ENCODE measurements at places on chromosomes 7 and 10.

GRCh38 chr10:129024046-129024445 lies 443.0 kb upstream of the MGMT start:
- no peak for DNase-seq

- DNase-seq = no peak
Observed at GRCh38 chr7:29397398-29397797, 166.2 kb upstream of the PRR15 start.

DNA sequence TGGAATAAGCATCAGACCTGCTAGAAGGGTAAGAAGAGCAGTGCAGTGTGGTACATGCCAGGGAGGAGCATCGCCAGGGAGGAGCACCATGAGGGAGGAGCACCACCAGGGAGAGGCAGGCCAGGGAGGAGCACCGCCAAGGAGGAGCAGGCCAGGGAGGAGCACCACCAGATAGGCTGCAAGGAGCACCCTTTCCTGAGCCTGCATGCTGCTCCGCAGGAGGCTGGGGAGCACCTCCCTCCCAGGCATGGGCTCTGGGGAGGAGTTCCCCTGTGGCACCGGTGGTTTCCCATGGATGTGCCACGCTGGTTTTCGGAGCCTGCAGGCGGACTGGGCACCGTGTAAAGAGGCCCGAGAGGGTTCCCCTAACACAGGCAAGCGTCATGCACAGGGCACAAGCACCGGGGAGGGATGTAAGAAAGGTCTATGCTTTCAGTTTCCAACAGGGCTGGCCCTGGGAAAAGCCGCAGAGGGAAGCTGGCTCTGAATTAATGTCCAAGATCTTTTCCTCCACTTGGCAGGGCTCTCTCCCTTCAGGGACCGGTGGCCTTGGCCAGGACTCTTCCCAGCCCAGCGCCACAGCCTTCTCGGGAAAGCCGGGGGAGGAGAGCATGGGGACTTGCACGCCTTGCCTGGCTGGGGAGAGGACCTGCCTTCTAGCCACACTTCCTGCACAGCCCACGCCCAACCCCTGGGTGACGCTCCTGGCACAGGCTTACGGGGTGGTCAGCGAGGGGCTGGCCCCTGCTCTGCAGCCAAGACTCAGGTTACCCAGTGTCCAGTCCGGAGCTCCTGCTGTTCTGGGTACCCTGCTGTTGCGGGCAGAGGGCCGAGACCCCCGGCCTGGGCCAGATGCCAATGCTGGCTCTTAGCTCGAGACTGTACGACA lies 11.5 kb upstream of the GPER1 start:
- no peak for DNase-seq

DNA sequence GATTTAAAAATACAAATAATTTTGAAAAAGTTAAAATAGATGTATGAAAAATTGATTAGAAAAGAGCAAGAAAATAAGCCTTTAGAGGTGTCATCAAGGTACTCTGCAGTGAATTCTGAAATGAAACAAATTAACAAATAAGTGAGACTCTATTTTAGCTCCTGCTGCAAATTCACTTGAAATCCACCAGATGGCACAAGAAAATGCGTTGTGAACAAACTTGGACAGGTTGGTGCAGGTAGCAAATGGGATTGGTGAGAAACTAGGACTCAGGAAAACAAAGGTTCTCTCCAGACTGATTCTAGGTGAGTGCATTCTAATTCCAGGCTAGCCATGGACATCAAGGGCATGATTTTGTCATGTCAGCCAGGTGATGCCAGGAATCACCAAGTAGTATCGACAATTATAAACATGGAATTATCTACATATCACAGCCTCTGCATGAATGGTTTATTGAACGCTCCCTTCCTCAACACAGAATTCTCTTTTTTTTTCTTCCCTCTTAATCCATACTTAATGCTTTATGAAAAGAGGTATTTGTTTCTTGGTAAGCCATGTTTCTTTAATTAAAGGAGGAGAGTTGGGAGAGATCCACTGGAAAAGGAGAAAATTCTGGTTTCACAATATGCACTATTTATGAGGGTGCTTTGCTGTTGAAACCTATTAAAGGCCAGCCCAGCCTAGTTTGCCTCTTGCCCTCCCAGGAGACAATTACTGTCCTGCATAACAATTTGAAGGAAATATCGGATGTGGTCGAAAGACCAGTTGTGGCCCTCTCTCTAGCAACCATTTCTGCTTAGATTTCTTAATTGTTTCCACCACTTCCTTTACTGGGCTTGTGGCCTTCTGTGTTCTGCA lies 118.1 kb downstream of the ZNF365 start:
- DNase-seq = peak; percentile 8

DNA sequence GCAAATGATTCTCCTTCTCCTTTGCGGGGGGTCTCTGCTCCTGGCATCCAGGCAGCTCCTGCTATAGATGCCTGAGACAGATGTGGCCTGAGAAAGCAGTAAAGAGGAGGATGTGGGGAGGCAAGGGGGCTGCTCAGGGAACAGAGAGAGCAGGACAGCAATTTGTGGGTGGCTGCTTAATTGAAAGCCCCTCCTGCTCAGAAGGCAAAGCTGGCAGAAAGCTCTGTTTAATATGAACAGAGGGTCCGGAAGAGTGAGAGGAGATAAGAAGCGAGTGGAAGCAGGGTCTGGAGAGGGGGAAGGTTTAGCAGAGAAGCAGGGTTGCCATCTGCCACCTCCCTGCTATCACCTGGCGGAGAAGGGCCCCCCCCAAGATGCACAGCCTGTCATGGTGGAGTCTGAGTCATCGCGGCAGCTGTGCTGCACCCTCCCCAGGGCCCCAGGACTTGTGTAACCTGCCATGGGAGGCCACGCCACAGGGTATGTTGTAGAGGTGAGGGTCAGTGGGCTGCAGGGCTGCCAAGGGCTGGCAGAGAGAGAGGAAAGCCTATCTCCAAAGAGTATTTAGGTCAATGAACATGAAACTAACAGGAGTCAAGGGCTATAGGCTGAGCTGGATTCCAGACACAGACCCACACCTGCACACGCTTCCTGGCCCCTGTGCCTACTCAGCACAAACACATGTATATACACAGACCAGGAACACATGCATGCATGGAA lies 1109.8 kb upstream of the AUTS2 start:
- DNase-seq = no peak

DNA sequence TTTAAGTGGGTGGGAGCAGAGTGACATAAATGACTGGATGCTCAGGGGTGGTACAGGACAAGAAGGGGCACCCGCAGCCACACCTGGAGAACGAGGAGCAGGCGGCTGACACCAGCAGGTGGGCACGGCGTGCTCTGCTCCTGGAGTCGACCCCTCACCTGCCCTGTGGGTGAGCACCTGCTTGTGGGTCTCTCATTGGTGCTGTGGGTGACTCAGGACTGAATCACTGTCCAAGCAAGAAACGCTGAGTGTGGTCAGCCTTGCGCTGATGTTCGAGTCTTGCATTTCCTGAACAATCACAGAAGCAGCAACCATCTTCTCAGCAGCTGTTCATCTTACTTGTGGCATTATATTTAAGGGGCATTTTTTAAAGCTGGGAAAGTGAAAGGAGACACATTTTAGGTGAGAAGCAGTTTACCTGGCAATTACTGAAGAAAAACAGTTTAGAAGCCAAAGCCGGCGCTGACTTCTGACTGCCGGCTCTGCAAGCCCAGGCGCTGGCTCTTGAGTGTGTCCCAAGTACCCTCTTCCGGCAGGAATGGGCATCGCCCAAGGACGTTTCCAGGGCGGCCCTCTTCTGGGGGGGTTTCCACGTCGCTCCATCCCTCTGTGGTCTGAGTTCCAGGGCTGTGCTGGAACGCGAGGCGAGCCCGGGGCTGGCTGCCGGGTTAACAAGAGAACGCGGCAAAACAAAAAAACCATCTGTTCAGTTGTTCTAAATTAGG lies 145.2 kb upstream of the PFKP start:
- DNase-seq = no peak

GRCh38 chr10:27143686-27144085 lies 10.5 kb downstream of the YME1L1 start:
- no peak for DNase-seq

- DNase-seq = no peak
Observed at GRCh38 chr7:121083790-121084251, 95.3 kb downstream of the CPED1 start.

GRCh38 chr10:116960066-116960776 lies 44.8 kb downstream of the SHTN1 start:
- DNase-seq = no peak

DNA sequence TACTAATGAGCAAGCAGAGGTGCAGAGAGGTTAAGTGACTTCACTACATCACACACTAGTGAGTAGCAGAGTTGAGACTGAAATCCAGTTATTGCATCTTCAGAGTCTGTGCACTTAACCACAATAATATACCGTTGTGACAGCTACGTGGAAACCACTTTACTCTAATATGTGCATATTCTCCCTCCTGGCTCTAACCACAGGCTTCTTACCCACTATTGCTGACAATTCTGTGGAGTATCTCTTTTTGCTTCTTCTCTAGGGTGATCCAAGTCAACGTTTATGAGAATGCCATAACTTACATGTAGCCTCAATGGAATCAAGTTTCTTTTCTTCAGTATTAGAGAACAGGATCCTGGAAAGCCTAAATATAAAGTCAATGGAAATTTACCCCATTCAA lies 64.2 kb upstream of the MEOX2 start:
- no peak for DNase-seq

- DNase-seq = no peak
Observed at GRCh38 chr10:77493239-77493806, 144.3 kb downstream of the KCNMA1 start.

GRCh38 chr10:62554632-62555199 lies 180.5 kb downstream of the ZNF365 start:
- DNase-seq = peak; percentile 36

DNA sequence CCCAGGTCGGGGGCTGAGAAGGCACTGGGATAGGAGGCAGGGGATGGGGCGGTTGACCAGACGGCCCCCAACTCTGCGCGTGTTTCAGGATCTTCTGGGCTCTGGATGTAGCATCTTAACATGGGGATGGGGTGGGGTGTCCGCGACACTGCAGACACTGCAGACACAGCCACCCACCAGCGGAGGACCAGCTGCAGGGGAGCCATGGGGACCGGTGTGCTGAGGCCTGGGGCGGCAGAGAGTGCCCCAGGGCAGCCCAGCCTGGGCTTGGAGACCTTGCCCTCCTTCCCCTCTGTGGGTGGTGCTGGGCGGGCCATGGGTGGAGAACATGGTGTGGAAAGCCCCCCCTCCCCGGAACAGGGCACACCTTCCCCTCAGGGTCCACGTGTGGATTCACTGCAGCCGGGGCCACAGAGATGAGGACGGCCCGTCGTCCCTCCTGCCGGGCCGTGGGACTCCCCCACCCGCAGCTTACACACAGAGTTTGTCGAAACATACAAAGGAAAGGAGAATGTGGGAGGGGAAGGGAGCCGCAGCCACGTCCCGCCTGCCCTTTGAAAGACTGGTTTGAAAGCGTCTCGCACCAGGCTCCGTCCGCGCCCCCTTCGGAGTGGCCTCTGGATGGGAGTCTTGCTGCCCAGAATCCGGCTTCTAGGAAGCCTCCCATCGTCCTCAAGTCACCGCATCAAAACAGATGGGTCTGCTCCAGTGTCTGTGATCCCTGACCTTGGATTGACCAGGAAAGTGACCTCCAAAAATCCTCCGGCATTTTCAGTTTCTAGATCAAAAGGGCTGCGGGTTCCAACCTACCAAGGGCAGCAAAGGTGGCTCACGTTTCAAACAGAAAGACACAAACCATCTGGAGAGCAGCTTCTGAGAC lies 91.5 kb upstream of the TCERG1L start:
- DNase-seq = no peak

GRCh38 chr7:40499718-40500117 lies 364.9 kb downstream of the SUGCT start:
- DNase-seq = no peak

GRCh38 chr10:4763960-4764428 lies 62.0 kb upstream of the AKR1E2 start:
- DNase-seq = no peak

- DNase-seq = no peak
Observed at GRCh38 chr10:77664696-77665095, 27.1 kb upstream of the KCNMA1 start.

DNA sequence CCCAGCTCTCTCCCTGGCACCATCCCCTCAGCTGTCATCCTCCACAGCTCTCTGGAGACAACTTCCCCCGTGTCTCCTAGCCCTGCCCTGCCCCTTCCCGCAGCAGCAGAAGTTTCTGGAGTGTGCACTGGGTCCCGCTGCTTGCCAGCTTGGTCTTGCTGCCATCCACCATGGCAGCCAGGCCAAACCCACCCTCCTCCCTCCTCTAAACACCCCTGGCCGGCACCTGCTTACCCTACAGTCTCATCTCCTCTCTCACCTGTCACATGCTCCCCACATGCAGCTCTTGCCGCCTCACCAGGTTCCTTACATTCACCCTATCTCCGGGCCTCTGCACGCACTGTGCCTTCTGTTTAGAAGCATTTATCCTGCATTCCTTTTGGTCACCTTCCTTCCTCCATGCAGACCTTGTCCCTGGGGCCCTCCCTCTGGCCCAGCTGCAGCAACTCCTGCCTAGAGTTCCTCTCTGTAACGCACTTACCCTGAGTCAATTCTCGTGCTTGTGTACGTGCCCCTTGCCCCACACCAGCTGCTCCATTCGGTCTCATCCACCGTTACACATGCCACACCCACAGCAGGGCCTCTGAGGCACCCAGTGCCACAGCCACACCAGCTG lies 93.9 kb upstream of the RET start:
- DNase-seq = no peak

DNA sequence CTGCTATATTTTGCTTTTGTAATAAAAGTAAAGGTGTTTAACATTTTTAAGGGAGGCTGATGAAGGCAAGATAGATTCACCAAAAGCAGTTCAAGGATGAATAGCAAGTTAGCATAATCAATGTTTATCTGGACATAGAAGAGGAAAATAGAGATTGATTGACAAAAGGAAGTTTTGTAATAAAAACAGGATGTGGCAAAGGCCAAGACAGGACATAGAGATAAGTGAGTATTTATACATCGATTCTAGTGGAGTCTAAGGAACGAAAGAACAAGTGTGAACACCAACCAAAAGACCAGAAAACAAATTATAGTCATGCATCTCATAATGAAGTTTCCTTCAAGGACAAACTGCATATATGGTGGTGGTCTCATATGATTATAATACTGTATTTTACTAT lies 123.8 kb downstream of the CCDC71L start:
- no peak for DNase-seq

GRCh38 chr7:127532736-127533135 lies 52.7 kb downstream of the GCC1 start:
- DNase-seq = no peak

All from CD4-positive, alpha-beta T cell treated with Interleukin-4 for 4 hours (primary cell).